ENCODE measurements at places on chromosomes 5 and 9.
A peak's percentile ranks its signal among the peaks of the same experiment; 100 is the strongest.

- no peak for DNase-seq
Measured at GRCh38 chr9:125519734-125520133, 187.3 kb downstream of the MAPKAP1 start.

- no peak for DNase-seq
Measured at GRCh38 chr5:2566284-2566683, 185.2 kb downstream of the IRX2 start.

DNA sequence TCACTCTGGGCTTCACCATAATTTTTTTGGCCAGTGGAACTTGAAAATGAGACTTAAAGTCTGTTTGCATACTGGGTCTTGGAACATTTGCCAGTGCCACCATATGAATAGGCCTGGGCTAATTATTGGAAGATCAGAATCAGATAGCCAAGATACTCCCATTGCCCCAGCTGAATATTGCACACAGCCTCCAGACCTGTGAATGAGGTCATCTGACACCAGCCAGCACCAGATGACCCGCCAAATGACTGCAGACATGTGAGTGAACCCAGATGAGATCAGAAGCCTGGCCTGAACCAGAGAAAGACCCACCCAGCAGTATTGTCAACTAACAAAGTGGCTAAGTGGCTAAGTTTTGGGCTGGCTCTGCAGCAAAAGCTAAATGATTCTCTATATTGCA lies 220.5 kb upstream of the MPDZ start:
- DNase-seq: no peak

DNA sequence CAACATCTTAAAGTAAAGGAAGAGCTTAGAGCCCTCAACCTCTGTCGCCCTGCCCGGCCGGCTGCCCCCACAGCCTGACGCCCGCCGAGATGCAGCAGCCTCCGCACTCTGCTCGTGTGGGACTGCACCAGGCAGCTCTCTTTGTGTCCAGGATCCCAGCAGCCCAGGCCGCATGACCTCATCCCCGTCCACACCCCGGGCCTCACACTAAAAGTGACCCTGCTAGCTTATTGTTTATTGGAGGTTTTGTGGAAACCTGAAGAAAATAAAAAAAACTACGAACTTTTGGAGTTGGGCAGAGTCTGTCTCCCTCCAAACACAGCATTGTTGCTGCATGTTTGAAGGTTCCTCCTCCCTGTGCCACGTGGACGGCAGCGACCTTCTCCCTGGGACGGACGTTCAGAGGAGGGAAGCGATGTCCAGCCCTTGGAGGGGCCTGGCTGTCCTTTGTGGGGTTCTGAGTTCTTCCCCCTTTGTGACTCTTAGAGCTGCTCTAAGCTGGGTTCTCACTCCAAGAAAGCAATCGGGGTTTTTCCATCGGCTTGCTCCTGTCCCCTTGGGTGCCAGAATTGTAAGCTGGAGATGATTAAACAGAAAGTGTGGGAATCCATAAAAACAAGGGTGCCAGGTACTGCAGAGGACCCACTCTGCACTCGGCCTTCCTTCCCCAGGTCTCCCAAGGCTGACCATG lies 103.5 kb upstream of the COL5A1 start:
- DNase-seq: no peak

GRCh38 chr9:3336951-3337350 lies 188.8 kb downstream of the RFX3 start:
- no peak for DNase-seq

DNA sequence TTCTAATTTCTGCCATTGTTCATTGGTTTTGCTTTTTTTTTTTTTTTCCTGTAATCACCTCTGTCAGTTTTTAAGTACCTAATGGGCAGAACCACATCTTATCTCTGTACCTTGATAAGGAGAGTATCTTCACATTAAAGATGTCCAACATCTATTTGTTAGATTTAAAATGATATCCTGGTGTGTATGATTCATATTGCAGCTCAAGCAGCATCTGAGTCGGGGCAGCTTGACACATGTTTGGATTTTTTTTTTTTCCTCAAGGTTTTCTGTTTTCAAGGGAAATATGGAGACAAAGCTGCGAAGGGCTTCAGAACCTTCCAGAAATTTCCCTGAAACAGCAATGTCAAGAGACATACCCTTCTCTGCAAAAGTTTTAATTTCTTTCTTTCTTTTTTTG lies 164.7 kb downstream of the DOCK2 start:
- DNase-seq: no peak

DNA sequence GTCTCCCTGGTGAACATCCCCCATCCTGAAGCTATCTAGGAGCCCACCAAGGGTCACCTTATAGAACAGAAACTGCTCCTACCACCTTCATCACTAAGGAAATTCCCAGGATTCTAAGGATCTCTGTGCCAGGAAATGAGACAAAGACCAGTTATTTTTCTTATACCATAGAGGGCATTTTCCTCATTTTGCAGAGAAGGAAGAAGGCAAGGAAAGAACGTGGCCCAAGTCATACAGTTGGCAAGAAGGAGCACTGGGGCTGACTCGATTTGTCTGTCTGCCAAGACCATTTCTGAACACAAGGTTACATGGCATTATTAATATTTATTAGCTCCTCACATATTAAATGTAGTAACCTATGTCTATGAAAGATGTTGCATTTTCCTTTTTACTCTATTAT lies 49.6 kb upstream of the TNFSF15 start:
- DNase-seq: peak; percentile 3

DNA sequence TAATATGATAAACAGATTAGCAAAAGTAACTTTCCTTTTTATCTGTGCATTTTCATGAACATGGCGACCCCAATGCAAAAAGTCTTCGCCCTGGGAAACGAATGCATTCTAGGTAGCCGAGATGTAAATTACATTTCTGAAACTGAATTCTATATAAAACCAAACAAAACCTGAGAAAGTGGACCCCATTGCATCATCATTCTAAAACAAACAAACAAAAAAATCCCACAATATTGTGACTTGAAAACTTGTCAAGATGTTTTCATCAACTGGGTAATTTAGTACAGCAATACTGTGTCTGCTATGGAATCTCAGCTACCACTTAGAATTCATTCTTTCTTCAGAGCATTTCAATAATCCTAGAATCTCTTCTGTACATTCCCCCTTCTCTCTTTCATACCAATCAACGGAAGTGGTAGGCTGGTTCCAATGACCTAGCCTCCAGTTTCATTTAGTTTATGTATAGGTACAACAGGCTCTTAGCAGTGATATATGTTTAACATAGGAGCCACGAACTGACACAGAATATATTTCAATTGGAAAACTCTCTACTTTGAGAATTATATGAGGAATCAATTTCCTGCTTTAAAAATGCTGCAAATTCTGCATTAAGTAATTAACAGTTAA lies 85.6 kb downstream of the FBXW11 start:
- no peak for DNase-seq

DNA sequence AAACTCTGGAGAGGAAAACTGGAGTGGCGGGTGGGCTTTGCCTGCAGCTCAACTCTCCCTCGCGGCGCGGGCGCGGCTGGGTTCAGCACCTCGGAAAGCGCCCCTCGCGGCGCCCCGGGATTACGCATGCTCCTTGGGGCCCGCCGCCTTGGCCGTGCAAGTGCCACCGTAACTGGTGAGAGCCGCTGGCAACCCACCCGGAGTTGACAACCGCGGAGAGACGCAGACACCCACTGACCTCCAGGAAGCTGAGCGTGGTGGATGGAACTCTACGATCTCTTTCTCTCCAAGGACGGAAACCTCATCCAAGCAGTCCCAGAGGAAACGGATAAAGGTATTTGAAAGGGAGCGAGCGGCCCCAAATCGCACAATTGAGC lies 194 bp upstream of the RXFP3 start:
- no peak for DNase-seq

- no peak for DNase-seq
Measured at GRCh38 chr9:97593960-97594359, 39.2 kb downstream of the TSTD2 start.

- DNase-seq: no peak
Measured at GRCh38 chr9:72600671-72601070, 79.3 kb downstream of the TMC1 start.

DNA sequence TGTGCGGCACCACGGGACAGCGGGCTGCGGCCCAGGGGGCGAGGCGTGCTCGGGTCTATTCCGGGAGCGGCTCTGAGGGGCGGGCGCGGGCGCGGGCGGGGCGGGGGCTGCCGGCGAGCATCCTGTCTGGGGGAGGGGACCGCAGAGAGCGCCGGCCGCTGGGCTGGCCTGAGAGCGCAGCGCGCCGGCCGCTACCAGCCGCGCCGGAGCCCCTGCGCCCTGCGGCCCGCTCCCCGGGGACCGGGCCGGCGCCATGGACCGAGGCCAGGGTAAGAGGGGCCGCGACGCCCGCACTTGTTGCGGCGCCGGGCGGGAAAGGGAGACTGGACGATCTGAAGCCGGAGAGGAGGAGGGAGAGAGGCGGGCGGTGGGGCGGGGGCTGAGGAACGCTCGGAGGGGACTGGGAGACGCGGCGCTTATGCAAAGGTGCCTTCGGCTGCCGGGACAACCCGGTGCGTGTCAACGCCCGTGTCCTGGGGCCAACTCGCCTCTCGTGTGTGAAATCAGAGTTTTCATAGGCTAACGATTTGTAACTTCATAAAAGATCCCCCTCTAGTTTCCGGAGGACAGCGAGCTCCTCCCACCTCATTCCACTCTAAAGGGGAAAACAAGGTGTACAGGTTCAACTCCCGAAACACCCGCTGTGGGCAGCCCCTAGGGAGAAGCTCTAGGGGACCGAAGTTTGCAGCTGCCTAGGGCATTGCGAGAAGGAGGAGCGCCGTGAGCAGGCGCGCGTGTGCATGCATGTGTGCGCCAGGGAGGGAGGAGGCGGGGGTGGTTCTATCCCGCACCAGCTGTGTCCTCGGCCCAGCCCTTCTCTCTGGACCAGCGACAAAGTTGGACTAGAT lies at the start of gene AFAP1L1:
Gene AFAP1L1, plus strand, starts transcription at position 144 of the 848 bp plus-strand sequence. Its CDS starts 110 bp downstream, at position 254.
- peak; percentile 43 for DNase-seq

GRCh38 chr5:59116231-59116865 lies 533.5 kb downstream of the RAB3C start:
- DNase-seq: no peak

- no peak for DNase-seq
Measured at GRCh38 chr5:170474489-170475274, 29.1 kb upstream of the KCNIP1 start.

DNA sequence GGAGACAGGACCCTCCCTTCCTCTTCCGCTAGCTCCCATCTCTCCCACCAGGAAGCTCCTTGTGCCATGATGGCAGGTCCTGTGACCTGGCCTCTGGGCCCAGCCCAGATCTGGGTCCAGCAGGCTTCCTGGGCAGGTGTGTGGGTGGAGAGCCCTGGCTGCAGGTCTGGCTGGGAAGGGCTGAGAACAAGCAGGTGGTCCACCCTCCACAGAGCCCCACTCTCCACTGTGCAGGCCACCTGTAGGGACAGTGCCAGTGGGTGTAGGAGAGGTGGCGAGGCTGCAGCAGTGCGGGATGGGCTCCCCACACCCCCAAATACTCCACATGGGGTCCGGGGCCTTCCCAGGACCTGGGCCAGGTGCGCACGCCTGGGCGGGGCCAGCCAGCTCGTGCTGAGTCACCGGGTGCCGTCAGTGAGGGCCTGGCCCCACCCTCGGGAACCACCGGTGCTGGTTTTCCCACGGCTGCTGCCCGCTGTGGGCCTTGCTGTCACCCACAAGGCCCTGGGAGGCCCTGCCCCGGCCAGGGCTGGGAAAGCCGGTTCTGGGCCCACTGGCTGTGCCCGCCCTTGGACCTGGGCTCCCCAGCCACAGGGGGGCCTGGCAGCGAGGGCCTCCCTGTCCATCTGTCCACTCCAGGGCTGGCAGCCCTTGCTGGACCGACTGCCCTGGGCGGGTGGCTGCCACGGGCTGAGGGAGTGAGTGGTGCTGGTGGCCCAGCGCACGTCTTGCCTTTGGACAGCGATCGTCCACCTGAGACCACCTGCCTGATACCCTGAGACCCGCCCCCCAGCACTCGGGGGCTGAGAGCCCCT lies 9.3 kb upstream of the NRARP start:
- no peak for DNase-seq

DNA sequence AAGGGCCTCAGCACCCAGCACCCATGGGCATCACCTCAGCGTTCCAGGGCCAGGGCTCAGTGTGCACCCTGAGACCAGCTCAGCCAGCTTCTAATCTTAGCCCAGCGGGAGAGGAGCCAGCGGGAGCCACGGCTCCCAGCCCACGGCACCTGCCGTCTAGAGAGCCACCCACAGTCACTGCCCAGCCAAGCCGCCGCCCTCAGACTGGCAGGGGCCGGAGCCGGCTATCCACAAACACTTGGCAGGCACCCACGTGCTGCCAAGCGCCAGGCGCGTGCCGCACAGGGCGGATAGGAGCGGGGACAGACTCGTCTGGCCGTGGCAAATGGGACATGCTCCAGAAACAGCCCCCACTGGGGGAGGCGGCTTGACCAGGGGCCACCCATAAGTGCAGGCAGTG lies 18.6 kb downstream of the BRD3 start:
- DNase-seq: peak; percentile 21

DNA sequence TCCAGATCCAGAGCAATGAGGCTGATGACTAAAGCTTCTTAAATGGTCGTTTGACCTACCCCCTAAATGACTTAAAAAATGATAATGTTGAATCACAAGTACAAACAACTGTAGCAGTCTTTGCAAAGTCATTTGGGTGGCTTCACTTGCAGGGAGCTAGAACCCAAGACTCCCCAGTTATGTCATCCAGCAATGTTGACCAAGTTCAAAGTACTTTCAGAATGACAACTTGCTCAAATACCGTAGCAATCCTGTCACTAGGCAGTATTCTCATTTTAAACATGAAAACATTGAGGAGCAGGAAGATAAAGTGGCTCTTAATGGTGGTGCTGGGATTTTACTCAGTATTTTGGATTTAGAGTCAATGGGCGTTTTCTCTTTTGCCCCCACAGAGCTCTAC lies 1217.0 kb upstream of the DMAC1 start:
- no peak for DNase-seq

DNA sequence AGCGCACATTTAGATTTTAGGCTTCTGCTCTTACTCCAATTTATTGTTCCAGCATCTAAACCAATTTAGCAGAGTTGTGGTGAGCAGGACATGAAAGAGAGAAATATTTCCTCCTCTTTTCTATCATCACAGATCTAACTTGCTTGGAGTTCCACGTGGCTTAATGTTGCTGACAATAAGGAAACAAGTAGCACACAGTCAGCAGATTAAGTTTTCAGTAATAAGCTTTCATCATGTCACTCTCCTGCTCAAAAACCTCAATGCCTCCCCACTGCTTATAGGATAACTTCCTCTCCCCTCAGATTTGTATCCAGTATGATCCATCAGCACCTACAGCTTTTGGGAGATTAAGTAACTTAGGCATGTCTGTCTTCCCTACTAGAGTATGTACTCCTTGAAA lies 10.4 kb upstream of the SSBP2 start:
- DNase-seq: no peak

- no peak for DNase-seq
Measured at GRCh38 chr5:58706736-58707135, 123.9 kb downstream of the RAB3C start.

Data from G401 (cell line).